ENCODE measurements at places on chromosomes 5 and 9. TPM values are rescaled to one million over a fixed set of nuclear protein-coding genes. Genes with fewer than 3 reads are reported as not detected.

The GPR150 gene
- total RNA-seq: not detected

The DDX4 gene
- not detected for total RNA-seq

The DPYSL3 gene
- total RNA-seq: 30.1 TPM

The IL9 gene
- not detected for total RNA-seq

The HARS1 gene
- 182 TPM for total RNA-seq

The IRGM gene
- not detected for total RNA-seq

The GPR151 gene
- total RNA-seq: not detected

The CNTLN gene
- 15.7 TPM for total RNA-seq

The SCGB3A2 gene
- total RNA-seq: not detected

The CIZ1 gene
- total RNA-seq: 84.0 TPM

The CFAP77 gene
- not detected for total RNA-seq

The PTGS1 gene
- total RNA-seq: 1.1 TPM

The RMND5B gene
- 24.3 TPM for total RNA-seq

The ZNF483 gene
- total RNA-seq: 3.3 TPM

The LHX3 gene
- not detected for total RNA-seq

The TMEM38B gene
- 16.6 TPM for total RNA-seq

The CXCL14 gene
- not detected for total RNA-seq

The AK3 gene
- 28.8 TPM for total RNA-seq

The ZDHHC11B gene
- 0.05 TPM for total RNA-seq

The RBM18 gene
- total RNA-seq: 11.7 TPM

All from A375 (cell line).